ENCODE measurements at places on chromosomes 1 and 21.

GRCh38 chr1:179976970-179977651 is 22.5 kb downstream of the CEP350 start:
- DNase-seq: no peak

DNA sequence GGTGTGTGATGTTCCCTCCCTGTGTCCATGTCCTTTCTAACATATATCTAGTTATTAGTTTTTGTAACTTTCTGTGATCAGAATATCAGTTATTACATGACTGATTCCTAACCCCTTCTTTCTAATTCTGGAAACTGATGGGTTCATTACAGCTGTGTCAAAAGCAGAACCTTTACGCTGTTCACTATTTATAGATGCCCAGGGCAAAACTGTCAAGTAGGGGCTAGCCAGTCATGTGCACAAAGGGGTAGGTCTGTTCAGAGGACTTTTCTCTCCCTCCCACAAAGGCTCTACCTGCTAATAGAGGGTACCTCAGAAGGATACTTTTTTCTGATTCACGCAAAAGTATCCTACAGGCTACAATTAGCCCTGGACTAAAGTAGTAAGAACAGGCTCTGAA is 79.2 kb downstream of the NRDC start:
- no peak for DNase-seq

- DNase-seq: no peak
These were observed 29.4 kb downstream of the PTGFR start for GRCh38 chr1:78520216-78520615.

GRCh38 chr1:216778737-216779136 is 55.5 kb upstream of the ESRRG start:
- DNase-seq: peak; percentile 26

DNA sequence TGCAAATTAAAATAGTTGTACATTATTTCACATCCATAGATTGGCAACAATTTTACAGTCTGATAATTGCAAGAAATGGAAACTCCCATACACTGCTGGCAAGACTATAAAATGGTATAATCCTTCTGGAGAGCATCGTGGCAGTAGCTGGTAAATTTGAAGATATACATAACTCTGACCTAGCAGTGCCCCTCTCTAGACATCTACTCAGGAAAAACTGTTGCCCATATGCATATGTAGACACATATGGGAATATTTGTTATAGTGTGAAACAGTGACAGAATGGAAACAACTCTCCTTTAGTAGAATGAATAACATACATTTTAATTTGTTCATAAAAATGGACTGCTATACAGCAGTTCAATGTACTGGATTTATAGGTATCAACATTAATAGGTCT is 177.2 kb downstream of the PHTF1 start:
- DNase-seq: no peak

- no peak for DNase-seq
These were observed 693 bp downstream of the SRSF10 start for GRCh38 chr1:23979387-23979880.

DNA sequence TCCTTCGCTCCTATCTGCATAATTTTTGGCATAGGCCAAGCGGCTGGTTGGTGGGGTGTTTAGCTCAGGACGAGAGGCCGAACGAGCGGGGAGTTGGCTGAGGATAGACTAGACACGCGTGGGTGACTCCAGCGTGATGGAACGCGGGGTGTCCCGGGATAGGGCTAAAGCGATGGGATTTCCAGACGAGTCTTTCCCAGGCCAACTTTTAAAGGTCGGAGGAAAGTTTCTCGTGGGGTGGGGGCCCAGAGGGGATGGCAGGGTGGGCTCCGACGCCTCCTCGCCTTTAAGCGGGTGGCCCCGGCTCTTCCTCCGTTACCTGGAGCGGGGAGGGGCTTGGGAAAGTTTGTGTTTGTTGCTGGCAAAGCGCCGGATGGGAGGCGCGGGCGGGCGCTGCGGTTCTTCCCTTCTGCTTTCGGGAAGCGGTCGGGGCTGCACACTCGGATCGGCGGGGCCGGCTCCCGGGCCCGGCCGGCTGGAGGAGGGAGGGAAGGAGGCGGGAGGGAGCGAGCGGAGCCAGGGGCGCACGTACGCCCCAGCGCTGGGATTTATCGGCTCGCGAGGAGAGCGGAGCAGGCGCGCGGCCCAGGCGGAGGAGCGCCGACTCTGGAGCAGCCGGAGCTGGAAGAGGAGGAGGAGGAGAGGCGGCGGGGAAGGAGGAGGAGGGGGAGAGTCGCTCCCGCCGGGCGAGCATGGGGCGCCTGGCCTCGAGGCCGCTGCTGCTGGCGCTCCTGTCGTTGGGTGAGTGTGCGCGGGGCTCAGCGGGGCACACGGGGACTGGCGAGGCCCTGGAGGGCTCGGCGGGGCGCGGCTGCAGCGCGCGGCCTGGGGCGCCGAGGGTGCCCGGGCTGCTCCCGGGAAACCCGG is at the start of gene PTGFRN:
PTGFRN (plus strand) TSS at position 405 of the 867 bp plus-strand sequence; CDS start at position 693, 288 bp downstream.
- DNase-seq: peak; percentile 83

DNA sequence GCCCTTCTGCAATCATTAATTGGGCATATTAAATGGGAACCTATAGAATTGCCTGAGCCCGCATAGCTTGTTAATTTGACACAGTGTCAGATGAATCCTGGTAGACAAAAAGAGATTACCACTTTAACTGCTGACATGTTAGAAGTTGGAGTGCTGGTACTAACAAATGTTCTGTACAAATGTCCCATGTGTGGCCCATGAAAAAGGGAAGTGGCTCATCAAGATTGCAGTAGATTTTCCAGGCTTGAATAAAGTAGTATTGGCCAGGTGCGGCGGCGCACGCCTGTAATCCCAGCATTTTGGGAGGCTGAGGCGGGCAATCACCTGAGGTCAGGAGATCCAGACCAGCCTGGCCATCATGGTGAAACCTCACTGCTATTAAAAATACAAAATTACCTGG is 45.6 kb downstream of the GNPAT start:
- DNase-seq: no peak

- DNase-seq: no peak
These were observed 327.5 kb upstream of the LYPLAL1 start for GRCh38 chr1:218846181-218846580.

DNA sequence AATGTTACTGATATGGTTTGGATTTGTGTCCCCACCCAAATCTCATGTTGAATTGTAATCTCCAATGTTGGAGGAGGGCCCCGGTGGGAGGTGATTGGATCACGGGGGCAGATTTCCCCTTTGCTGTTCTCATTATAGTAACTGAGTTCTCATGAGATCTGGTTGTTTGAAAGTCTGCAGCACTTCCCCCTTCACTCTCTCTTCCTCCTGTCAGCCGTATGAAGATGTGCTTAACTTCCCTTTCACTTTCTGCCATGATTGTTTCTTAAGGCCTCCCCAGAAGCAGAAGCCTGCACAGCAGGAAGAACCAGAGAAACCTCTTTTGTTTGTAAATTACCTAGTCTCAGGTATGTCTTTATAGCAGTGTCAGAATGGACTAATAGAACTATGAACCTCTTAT is 28.4 kb downstream of the TRIM33 start:
- peak; percentile 83 for DNase-seq

GRCh38 chr1:184755226-184756065 is 788 bp upstream of the EDEM3 start:
- DNase-seq: peak; percentile 54

DNA sequence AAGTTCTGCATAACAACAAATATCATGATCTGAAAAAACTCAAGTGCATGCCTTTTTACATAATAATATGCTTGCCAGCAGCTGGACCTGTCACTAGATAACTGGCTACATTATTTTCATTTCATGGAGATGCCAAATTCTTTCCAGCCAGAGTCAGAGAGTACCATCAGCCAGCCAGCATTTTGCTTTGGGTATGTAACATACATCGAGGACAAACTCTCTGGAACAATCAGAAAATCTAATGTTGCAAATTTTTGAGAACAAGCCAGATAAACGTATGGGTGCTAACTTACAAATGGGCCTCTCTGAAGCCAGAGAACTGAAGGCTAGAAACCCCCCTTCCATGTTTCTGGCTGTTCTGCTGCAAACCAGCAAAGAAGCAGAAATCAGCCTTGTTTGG is 76.3 kb upstream of the BACE2 start:
- no peak for DNase-seq

DNA sequence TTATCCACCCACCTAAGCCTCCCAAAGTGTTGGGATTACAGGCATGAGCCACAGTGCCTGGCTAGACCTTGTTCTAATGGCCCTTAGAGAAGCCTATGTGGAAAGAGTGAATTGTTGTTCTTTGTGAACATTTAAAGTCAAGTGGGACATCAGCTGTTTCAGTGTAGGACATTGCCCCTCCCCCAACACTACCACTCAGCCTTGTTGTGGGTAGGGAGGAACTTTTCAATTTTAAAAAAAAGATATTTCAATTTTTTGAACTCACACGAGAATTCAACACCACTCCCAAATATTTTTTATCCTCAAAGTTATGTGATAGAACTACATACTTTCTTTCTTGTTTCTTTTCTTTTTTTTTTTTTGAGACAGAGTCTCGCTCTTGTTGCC is 36.7 kb upstream of the TMEM222 start:
- no peak for DNase-seq

DNA sequence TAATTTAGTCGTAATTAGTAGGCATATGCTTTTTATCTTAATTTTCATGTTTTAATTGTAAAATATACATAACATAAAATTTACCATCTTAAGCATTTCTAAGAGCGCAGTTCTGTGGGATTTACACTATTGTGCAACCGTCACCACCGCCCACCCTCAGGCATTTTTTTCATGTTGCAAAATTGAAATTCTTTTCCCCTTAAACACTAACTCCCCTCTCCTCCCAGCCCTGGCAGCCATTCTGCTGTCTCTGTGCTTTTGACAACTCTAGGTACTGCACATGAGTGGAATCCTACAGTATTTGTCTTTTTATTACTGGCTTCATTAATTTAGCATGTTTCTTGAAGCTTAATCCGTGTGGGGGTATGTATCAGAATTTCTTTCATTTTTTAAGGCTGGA is 7.8 kb downstream of the PIK3CD start:
- no peak for DNase-seq

GRCh38 chr1:218164930-218165700 is 120.0 kb upstream of the RRP15 start:
- DNase-seq: no peak

GRCh38 chr1:18322368-18323032 is 158.2 kb upstream of the KLHDC7A start:
- DNase-seq: no peak

- no peak for DNase-seq
These were observed 856 bp downstream of the OR6K3 start for GRCh38 chr1:158719664-158720063.

DNA sequence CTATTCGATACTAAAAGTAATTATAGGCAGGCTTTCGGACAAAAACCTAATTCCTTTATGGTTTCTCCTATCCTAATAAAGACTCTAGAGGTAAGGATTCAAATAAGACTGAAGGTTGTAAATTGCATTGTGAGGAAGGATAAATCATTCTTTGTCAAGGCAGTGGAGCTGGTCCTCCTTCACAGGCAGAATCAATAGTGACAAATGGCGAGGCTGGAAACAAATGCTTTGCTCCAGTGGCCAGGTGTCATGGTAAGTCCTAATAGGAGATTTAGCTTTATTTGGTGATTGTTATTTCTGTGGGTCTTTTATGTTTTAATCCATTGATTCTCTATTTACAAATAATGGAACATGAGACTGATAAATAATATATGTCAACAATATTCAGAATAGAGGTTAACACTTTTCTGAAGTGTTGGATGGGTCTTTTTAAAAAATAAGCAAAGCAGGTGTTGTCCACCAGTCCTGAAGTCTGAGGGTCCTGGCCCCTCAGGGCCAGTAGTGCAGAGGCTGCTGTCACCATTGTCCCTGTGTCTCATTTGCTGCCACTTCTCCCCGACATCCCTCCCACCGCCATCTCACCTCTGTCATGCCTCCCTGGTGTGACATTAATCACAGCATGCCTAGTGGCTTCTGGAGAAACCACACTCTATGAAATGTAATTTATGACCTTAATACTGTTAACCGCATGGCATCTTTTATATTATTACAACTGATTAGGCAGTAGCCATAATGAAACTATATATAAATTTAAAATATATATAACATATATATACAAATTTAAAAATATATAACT is 120.9 kb upstream of the MAGI3 start:
- DNase-seq: no peak

DNA sequence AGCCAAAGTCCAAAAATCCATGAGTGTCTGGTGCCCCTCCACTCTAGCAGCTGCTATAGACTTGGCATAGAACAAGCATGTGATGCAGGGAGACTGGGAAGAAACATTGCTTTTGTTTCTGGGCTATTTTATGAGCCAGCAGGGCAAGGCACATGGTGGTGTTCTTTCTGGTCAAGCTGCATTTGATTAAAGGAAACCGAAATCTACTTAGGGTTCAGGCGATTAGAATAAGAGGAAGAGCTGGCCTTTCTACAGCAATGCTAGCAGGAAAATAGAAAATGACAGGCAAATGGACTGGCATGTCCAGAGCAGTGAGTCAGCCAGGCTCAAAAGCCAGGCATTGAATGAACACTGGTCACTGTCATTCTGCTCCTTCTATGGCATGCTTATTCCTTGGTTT is 28.5 kb upstream of the ARHGAP29 start:
- DNase-seq: no peak

- peak; percentile 91 for DNase-seq
These were observed 26.6 kb upstream of the RGS13 start for GRCh38 chr1:192609110-192610079.

GRCh38 chr1:151710187-151710840 is 6.3 kb downstream of the CELF3 start:
- DNase-seq: peak; percentile 15

DNA sequence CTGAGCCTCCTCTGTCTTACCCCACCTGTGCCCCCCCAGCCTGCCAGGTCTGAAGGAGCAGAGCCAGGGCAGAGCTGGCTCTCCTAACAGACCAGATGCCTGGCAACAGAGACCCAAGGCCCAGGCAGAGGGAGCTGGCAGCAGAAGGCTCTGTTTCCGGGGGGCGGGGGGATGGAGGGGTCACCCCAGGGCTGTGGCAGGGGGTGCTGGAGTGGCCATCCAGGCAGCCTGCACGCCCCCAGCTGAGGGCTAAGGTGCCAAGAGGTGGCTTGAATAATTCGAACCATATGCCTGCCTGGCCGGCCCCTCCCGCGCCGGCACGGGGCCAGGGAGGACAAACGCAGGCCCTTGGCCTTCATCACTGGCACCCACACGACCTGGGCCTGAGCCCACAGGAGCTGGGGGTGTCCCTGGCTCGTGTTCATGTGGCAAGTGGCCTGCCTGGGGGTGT is 16.0 kb upstream of the PLEKHG5 start:
- no peak for DNase-seq

DNA sequence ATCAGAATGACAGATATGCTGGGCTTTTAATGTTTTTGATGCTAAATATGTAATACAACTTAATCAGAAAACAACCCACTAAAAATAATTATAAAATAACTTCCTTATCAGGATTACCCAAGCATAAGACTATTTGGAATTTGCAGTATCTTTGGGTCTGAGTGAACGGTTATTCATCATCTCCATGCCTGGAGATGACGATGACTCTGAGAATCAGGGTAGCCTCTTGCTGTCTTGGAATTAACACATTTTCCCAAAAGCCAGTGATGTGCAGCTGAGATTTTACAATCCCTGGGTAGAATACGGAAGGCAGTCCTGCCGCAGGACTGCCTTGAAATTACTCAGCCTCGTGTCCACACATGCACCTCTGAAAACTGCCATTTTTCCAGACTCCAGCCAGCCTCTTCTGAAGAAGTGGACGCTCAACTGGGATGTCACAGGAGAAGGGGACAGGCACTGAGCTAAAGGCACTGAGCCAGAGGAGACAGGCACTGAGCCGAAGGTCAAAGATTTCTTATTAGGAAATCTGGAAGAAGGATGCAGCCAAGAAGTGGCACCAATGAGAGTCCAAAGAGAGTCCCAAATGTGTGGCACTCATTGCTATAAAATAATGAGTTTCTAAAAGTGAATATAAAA is 85.5 kb downstream of the PGBD5 start:
- no peak for DNase-seq

GRCh38 chr1:226604560-226605317 is 56.2 kb downstream of the STUM start:
- DNase-seq: no peak

- no peak for DNase-seq
These were observed 8.1 kb downstream of the NFASC start for GRCh38 chr1:204878621-204879234.
